ENCODE measurements at places on chromosomes 7 and 10.
A peak's percentile ranks its signal among the peaks of the same experiment; 100 is the strongest.

DNA sequence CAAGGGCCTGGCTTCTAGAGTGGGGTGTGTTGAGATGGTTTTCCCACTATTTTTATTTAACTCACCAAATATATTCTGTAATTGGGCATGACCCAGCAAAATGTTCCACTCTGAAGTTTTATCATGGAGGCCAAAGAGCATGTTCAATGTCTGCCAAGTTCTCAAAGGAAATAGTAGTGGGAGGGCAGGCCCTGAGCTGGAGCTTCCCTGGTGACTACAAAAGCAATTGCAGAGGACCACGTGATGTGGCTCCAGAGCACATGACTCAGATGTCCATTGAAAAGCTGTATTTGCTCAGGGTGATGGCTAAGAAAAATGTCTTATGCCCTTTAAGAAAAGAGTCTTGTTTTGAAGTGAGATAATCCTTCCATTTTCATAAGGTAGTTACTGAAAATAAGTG lies 1024.8 kb downstream of the LRMDA start:
- H3K27ac ChIP-seq, result no peak overlapping the region
- H3K27me3 ChIP-seq, result no peaks in the 10 kb centered on the region
- H3K4me1 ChIP-seq, result no peaks in the 10 kb centered on the region
- H3K4me3 ChIP-seq, result no peak overlapping the region
- DNase-seq, result no peak

DNA sequence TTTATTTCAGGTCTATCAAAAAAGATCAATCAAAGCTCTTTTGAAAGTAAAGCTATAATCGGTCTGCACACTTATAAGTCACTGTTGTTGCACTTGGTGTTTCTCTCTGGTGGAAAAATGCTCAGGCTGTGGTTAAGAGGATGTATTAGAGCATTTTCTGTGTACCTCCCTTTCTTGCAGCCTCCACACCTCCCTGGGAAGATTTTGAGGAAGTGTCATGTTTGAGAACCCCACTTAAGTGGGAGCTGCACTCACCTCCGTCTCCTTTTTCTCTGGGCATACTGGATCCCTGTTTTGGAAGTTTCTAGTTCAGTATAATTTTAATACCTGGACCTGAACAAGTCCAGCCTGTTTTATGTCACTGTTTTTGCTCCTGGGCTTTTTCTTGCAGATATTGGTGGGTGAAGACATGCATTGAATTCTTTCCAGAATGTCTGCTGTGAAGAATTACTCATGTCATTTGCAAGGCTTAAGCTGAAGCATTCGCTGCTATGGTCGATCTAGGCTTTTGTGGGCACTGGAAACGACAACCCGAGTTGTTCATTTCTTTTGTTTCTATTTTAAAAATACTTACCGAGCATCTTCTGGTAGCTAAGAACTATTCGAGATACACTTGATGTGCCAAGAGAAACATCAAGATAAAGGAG lies 36.6 kb downstream of the TCF7L2 start:
- no peak overlapping the region for H3K27ac ChIP-seq
- H3K27me3 ChIP-seq, result no peaks in the 10 kb centered on the region
- H3K4me1 ChIP-seq, result peaks cover 31% of the 10 kb centered on the region
- no peaks in the 10 kb centered on the region for H3K36me3 ChIP-seq

- H3K4me3 ChIP-seq, result peak overlapping the region; percentile 70
- H3K27ac ChIP-seq, result peak overlapping the region; percentile 71
- H3K36me3 ChIP-seq, result no peaks in the 10 kb centered on the region
- H3K4me1 ChIP-seq, result peaks cover 33% of the 10 kb centered on the region
Observed at GRCh38 chr7:24573554-24574338, 494 bp downstream of the PALS2 start.

DNA sequence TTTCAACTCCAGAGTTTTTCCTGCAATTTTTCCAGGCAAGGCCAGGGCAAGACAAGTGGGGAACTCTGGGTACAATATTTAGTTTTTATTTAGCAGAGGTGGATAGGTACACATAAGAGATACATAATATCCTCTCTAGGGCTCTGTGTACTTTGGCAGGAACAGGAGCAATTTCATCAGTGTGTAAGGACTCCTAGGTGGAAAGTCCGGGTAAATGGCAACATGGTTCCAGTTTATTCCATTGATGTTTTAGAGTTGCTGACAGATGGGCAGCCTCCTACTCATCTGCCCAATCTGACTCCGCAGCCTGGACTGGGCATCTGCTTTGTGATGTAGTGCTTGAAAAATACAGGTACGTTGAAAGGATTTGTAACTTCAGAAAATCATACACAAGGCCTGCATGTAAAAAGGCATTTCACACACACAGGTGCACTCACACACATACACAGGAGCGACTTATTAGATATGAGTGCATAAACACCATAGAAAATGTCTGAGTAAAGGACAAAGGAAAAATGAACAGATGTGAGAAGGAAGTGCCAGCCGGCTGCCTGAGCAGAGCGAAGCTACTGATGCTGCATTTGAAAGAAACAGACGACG lies 5.7 kb downstream of the PON1 start:
- no peak overlapping the region for H3K27ac ChIP-seq
- no peaks in the 10 kb centered on the region for H3K36me3 ChIP-seq
- DNase-seq, result no peak
- H3K27me3 ChIP-seq, result no peaks in the 10 kb centered on the region

- no peaks in the 10 kb centered on the region for H3K4me1 ChIP-seq
- no peak for DNase-seq
- no peak overlapping the region for H3K27ac ChIP-seq
- H3K36me3 ChIP-seq, result no peaks in the 10 kb centered on the region
Observed at GRCh38 chr10:131553121-131553520, 241.6 kb upstream of the TCERG1L start.

DNA sequence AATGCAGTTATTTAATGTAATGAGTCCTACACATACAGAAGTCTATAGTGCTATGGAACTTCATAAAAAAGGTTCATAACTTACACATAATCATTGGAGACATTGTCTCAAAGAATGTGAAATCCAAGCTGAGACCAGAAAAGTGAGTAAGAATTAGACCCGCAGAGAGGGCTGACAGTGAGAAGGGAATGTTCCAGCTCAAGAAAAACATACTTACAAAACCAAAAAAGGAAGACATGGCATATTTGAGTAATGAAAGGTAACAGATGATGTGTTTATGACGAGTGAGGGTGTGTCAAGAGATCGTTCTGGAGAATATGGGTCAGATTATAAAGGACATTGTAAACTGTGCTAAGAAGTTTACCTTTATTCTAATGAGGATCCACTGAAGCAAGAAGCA lies 566.5 kb downstream of the ATRNL1 start:
- H3K4me1 ChIP-seq, result no peaks in the 10 kb centered on the region
- no peak overlapping the region for H3K27ac ChIP-seq
- no peak overlapping the region for H3K4me3 ChIP-seq
- no peak for DNase-seq

GRCh38 chr7:103630318-103630717 lies 184.3 kb upstream of the SLC26A5 start:
- H3K27me3 ChIP-seq, result peaks cover 25% of the 10 kb centered on the region
- H3K36me3 ChIP-seq, result no peaks in the 10 kb centered on the region
- no peak for DNase-seq
- no peak overlapping the region for H3K27ac ChIP-seq

GRCh38 chr10:34319197-34319846 lies 495.8 kb downstream of the PARD3 start:
- no peaks in the 10 kb centered on the region for H3K27me3 ChIP-seq
- no peak overlapping the region for H3K4me3 ChIP-seq
- H3K4me1 ChIP-seq, result peaks cover 32% of the 10 kb centered on the region
- peak; percentile 56 for DNase-seq

GRCh38 chr7:117435475-117436043 lies 8.3 kb upstream of the ASZ1 start:
- no peak overlapping the region for H3K27ac ChIP-seq
- H3K4me1 ChIP-seq, result no peaks in the 10 kb centered on the region
- H3K36me3 ChIP-seq, result no peaks in the 10 kb centered on the region
- H3K27me3 ChIP-seq, result no peaks in the 10 kb centered on the region
- no peak overlapping the region for H3K4me3 ChIP-seq

DNA sequence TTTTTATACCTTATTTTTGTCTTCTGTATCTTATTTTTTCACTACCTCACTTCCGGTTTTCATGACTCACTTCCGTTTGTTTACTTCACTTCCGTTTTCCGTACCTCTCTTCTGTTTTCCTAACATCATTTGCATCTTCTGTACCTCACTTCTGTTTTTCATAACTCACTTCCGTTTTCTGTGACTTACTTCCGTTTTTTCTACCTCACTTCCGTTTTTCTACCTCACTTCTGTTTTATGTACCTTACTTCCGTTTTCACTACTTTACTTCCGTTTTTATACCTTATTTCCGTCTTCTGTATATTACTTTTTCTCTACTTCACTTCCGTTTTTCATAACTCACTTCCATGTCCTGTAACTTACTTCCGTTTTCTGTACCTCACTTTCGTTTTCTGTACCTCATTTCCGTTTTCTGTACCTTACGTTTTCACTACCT lies 492.5 kb upstream of the AKR1E2 start:
- no peak overlapping the region for H3K27ac ChIP-seq
- no peaks in the 10 kb centered on the region for H3K4me1 ChIP-seq
- no peaks in the 10 kb centered on the region for H3K27me3 ChIP-seq
- H3K36me3 ChIP-seq, result no peaks in the 10 kb centered on the region
- H3K4me3 ChIP-seq, result no peak overlapping the region
- no peak for DNase-seq

DNA sequence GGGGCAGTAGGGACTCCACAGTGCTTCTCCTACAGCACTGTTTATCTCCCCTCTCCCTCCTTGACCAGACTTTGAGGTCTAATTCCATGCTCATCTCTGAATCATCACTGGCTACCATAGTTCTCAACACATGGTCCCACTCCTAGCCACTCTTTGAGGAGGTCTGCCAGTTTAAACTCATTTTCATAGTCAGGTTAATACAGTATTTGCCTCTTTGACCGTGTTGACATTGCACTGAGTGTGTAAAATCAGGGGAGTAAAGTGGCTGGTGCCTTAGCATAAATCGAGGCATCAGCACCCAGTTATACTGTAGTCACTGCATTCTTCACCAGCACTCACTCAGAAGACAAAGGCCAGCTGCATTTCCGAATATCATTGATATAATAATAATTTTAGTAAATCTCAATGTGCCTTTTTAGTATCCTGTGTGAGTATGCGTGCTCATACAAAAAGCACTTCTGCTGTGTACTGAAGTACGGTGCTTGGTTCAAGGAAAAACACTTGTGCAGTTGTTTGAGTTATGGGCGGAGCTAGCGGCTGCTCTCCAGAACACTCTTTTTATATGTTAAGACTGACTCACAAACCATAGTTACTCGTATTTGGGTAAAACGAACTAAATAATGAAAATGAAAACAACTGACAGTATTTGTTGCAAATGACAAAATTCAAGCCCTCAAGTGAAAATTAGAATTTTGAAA lies 89.7 kb downstream of the GALNT11 start:
- no peaks in the 10 kb centered on the region for H3K27me3 ChIP-seq
- DNase-seq, result no peak
- H3K4me1 ChIP-seq, result no peaks in the 10 kb centered on the region
- no peak overlapping the region for H3K27ac ChIP-seq
- H3K4me3 ChIP-seq, result no peak overlapping the region
- H3K36me3 ChIP-seq, result peaks cover 41% of the 10 kb centered on the region

DNA sequence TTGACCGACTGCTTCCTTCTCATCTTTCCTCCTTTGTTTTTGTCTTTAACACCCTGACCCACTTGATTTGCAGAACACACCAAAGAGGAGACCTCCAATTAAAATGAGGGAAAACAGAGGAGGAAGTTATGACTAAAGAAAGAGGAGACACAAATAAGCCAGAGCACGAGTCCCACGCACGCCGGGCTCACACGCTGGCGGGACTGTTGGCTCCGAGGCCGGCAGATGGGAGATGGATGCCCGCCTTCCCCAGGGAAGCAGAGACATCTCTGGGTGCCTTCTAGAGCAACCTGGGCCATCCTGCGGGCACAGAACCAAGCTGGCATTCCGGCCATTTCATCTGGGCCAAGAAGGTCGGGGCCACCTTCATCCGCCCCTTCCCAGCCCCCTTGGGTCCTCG lies 5.6 kb downstream of the ADGRA1 start:
- no peaks in the 10 kb centered on the region for H3K36me3 ChIP-seq
- no peak for DNase-seq
- peaks cover 18% of the 10 kb centered on the region for H3K27me3 ChIP-seq
- H3K4me3 ChIP-seq, result no peak overlapping the region
- H3K27ac ChIP-seq, result no peak overlapping the region
- H3K4me1 ChIP-seq, result no peaks in the 10 kb centered on the region

DNA sequence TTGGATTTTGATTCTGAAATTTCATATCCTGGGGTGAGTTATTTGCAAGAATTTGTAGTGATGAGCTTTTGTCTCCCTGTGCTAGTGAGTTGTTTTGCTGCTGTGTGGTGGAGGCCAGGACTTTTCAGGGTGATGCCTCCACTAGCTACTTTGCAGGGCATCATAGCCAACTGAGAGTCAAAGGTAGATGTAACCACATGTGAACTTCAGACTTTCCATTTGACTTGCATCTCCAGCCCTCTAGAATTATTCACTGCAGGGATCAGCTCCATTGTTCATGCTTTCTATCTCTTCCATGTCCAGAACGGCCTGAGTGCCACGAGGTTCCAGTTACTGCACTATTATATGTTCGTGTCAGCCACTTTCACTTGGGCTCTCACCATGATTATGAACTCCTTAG lies 534.3 kb downstream of the GRM8 start:
- H3K36me3 ChIP-seq, result no peaks in the 10 kb centered on the region
- no peaks in the 10 kb centered on the region for H3K27me3 ChIP-seq
- H3K4me3 ChIP-seq, result no peak overlapping the region
- no peak overlapping the region for H3K27ac ChIP-seq

DNA sequence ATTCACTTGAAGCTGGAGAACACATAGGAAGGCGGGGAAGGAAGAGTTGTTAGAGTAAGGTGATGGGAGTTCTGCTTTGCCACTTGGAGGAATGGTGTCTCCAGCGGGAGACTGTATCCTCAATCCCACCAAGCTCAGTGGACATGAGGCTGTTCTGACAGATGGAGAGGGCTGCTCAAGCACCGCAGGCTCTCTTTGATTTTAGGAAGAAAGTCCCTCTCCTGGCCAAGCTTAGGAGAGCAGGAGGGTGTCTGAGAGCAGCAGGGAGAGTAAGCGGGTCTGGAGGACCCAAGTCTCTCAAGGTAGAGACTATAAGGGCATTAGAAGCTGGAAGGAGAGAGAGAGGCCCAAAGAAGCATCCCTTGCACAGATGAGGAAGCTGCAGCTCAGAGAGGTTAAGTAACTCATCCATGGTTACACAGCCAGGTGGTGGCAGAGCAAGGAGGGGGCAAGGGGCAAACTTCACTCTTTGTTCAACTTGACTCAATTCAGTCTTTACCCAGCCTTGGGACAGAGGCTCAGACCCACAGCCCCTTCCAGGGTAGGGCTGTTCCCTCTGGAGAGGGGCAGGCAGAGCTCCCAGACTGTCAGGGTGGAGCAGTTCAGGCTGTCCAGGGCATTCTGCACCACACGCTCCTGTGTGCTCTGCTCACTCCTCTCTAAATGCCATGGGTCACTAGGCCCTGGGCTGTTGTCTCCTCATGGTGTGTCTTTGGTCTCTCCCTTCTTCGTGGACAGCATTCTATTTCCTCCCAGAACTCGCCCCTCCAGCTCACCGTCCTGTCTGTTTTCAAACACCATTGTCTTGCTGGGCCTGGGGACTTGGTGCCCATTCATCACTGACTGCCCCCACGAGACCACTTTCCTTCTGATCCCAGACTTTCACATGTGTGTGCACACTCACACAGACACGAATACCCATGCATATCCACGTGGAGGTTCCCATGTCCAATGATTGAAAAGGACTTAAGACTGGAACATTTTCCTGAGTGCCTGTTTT lies 8.9 kb downstream of the CHAT start:
- no peak overlapping the region for H3K4me3 ChIP-seq
- no peaks in the 10 kb centered on the region for H3K36me3 ChIP-seq
- no peak for DNase-seq
- no peaks in the 10 kb centered on the region for H3K4me1 ChIP-seq

- no peaks in the 10 kb centered on the region for H3K36me3 ChIP-seq
- DNase-seq, result peak; percentile 1
- H3K27me3 ChIP-seq, result no peaks in the 10 kb centered on the region
- no peak overlapping the region for H3K4me3 ChIP-seq
- H3K4me1 ChIP-seq, result no peaks in the 10 kb centered on the region
- H3K27ac ChIP-seq, result no peak overlapping the region
Observed at GRCh38 chr7:147535701-147536111, 1054.9 kb upstream of the C7orf33 start.
